ENCODE measurements at places on chromosomes 11 and 22.

GRCh38 chr22:17920145-17920605, 104.2 kb downstream of the MICAL3 start:
- DNase-seq: no peak

- DNase-seq: no peak
Measured at GRCh38 chr11:113401718-113402117, 14.1 kb downstream of the ANKK1 start.

DNA sequence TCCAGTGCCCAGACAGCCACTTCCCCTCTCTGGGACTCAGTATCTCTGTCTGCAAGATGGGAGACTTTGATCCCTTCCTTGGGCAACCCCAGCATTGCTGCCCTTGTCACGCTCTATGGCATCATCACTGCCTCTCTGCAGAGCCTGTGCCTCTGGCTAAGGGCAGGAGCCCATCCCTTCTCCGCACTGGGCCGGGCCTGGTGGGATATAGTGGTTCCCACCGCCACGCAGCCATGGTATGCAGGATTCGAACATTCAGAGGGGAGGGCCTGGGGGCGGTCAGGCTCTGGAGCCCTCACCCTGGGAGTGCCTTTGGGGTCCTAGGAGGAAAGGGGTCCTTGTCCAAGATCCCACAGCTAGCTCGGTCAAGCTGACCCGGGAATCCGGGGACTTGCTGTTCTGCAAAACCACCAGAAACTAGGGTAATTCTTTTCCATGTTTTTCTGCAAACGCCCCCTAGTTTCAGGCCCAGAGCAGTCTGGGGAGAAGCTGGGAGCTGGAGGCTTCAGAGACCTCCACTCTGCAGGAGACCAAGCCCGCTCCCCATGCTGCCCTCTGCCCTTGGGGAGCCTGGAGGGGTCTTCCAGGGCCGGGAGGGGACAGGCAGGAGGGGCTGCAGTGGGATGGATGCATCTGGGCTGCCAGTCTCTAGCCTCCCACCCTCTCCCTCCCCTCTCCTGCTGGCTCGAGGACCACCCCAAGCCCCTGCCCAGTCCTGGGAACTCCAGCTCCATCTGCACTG, 24.4 kb upstream of the CBX7 start:
- no peak for DNase-seq

GRCh38 chr11:96045622-96046456, 121.9 kb upstream of the MTMR2 start:
- no peak for DNase-seq

GRCh38 chr11:64176751-64177150, 9.2 kb upstream of the STIP1 start:
- DNase-seq: no peak

GRCh38 chr11:46522682-46523281, 71.0 kb downstream of the AMBRA1 start:
- DNase-seq: no peak

- DNase-seq: no peak
Measured at GRCh38 chr11:122173587-122173986, 57.6 kb upstream of the BLID start.

DNA sequence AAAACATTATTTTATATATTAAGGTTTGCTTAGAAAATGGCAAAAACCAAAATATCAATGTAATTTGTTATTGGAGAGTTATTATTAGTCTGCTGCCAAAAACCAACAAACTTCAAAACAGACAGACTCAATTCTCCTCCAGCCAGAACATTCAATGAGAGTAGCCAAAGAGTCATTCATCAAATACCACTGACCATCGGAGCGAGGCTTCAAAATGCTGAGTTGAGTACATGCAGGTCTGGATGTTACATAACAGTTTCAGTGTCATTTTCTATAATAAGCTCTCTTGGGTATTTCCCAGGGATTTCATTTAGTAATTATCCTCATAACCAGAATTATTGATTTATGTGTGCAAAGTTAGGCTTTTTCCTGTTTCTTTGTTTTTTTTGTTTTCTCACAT, 42.6 kb downstream of the CHST1 start:
- no peak for DNase-seq

- no peak for DNase-seq
Measured at GRCh38 chr22:31206896-31207687, 5.0 kb upstream of the LIMK2 start.

GRCh38 chr11:108859510-108859909, 194.6 kb downstream of the DDX10 start:
- DNase-seq: no peak

DNA sequence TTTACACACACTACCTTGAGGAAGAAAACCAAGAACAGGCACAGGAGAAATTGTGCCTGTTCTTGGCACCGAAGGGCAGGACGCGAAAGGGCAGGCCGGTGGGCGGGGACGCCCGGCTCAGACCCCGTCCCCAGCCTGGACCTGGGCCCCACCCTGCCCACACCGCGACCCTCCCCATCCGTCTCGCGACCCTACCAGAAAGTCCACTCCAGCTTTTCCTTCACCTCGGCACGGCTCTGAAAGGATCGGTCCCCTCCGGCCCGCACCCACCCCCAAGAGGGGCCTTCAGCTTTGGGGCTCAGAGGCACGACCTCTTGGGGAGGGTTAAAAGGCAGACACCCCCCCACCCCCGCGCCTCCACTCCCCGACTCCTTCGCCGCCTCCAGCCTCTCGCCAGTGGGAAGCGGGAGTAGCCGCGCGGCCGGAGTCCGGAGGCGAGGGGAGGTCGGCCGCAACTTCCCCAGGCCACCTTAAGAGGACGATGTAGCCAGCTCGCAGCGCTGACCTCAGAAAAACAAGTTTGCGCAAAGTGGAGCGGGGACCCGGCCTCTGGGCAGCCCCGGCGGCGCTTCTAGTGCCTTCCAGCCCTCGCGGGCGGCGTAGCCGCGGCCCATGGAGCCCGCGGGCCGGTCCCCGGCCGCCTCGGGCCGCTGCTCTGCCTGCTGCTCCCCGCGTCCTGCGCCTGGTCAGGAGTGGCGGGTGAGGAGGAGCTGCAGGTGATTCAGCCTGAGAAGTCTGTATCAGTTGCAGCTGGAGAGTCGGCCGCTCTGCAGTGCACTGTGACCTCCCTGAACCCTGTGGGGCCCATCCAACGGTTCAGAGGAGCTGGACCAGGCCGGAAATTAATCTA, 4.4 kb downstream of the SEC14L6 start:
- DNase-seq: no peak

All from HuH-7.5 (cell line).